Retinal pigment epithelial cell (primary cell): ENCODE measurements at places on chromosomes 1 and 21.

DNA sequence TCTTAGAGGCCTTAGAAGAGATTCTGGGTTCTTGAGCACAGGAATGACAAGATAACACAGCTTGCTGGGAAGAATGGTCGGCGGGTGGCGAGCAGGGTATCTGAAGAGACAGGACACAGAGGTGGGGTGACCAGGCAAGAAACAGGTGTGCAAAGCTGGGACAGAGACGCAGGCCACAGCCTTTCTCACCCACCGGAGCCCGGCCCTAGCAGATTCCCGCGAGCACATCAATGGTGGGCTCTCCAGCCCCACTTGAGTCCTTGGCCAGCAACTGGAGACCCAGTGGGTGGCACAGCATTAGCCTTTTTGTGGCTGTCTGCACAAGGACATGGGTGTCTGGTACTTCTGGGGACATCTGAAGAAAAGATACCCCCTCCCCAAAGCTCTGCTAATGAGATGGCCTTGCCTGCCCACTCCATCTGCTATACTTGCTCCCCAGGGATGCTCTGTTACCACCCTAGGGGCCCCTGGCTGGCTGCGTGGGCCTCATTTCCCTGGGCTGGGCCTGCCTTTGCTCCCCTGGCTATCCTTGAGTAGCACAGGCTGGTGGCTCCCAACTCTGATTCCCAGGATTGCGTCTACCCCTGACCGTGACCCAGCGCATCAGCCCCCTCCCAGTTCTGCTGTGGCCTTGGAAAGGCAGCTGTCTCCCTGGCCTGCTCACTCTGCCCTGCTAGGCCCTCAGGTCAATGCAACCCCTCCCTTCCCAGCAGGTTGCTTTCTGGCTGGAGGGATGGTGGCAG lies 127.2 kb upstream of the ADAR start:
- no peak for DNase-seq

- no peak for DNase-seq
Observed at GRCh38 chr1:56074007-56074651, 505.2 kb downstream of the PLPP3 start.

GRCh38 chr1:47755101-47755990 lies 241.8 kb downstream of the TRABD2B start:
- DNase-seq, result no peak

DNA sequence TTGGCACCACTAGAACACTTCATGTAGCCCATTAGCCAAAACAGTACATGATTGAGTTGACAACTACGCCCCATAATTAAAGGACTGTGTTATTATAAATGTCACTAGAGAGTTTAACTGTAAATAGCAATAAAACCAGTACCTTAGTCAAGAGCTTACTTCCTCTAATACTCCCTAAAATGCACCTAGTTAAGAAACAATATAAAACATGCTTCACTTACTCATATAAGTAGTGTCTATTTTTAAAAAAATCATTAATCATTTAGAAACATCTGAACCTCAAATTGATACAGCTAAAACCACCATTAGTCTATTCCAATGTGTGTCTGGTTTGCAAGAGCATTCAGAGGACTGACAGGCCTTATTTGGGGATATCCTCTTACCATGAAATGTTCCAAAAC lies 25.3 kb downstream of the PTP4A2 start:
- DNase-seq, result no peak

DNA sequence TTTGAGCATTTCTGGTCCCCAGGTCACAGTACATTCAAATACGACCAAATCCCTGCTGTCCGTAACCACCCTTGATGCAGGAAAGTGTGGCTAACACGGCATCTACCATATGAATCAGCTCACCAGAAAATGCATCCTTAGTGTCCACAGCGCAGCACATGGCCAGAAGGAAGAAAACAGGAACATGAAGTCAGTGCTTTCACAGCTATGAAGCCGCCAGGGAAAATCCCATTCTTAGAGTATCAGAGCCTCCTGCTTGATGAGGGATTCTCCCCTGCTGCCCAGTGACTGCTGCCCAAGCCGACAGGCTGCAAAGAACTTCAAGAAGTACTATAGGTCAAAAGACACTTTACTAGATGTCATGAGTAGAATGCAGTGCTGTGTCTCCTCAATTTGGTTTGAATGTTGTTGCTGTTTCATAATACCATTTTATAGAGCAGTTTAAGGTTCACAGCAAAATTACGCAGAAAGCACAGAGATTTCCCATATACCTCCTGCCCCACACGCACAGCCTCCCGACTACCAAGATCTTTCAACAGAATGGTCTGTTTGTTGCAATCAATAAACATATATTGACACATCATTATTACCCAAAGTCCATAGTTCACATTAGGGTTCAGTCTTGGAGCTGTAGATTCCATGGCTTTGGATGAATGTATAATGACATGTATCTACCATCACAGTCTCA lies 14.5 kb downstream of the TIAM1 start:
- DNase-seq, result no peak

- DNase-seq, result no peak
Observed at GRCh38 chr1:47995306-47996050, 1.7 kb downstream of the TRABD2B start.
